NCI-H1694 (cell line): ENCODE measurements at places on chromosomes 5 and 9.
A peak's percentile ranks its signal among the peaks of the same experiment; 100 is the strongest.

GRCh38 chr5:159156426-159157238, 52.7 kb downstream of the RNF145 start:
- DNase-seq: peak; percentile 36

DNA sequence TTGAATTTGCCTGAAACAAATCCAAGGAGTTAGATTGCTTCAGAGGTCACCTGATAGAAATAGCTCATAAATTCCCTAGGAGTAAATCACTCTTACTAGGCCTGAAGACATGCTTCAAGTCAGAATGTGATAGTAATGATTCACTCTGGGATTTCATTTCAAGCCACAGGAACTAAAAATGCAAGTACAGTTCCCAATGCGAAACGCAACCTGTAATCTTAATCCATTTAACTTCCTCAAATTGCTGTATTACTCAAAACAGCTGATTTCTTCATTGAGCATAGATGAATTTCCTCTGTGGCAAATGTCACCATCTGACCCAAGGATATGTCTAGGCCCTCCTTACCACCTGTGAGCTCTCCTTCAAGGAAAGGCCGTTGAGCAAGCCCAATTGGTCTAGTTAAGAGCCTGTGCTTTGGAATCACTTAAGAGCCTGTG, 32.1 kb upstream of the IL6ST start:
- no peak for DNase-seq

DNA sequence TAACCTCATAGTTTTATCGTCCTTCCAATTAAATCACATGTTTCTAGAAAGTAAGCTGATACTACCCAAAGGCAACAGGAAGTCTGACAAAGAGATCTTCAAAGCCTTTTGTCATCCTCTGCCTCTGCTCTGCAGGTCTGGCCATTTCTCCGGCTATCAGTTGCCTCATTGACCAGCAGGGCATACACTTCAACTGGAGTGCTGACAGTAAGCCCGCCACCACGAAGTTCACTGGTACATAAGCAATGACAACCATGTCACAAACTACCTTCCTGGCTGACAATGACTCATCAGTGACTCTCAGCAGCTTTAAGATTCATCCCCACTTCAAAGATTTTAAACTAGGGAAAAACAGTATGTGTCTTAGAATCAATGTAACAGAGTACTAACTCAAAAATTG, 20.6 kb downstream of the SPTLC1 start:
- no peak for DNase-seq

DNA sequence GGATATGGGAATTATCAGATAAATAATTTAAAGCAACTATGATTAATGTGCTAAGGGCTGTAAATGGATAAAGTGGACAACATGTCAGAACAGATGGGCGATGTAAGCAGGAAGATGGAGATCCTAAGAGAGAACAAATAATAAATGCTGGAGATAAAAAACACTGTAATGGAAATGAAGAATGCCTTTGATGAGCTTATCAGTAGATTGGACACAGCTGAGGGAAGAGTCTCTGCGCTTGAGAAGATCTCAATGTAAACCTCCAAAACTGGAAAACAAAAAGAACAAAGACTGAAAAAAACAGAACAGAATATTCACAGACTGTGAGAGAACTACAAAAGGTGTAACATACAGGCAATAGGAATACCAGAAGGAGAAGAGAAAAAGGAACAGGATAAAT, 102.5 kb downstream of the ANKRD55 start:
- DNase-seq: no peak

DNA sequence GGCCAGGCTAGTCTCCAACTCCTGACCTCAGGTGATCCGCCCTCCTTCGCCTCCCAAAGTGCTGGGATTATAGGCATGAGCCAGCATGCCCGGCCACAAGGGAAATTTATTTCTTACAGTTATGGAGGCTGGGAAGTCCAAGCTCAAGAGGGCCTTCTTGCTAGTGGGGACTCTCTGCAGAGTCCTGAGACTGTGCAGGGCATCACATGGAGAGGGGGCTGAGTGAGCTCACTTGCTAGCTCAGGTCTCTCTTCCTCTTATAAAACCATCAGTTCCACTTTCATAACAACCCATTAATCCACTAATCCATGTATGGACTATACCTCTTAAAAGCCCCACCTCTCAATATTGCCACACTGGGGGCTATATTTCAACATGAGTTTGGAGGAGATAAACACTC, 5.1 kb upstream of the SPIN1 start:
- DNase-seq: no peak

GRCh38 chr5:148633067-148633377, 21.3 kb downstream of the HTR4 start:
- no peak for DNase-seq

DNA sequence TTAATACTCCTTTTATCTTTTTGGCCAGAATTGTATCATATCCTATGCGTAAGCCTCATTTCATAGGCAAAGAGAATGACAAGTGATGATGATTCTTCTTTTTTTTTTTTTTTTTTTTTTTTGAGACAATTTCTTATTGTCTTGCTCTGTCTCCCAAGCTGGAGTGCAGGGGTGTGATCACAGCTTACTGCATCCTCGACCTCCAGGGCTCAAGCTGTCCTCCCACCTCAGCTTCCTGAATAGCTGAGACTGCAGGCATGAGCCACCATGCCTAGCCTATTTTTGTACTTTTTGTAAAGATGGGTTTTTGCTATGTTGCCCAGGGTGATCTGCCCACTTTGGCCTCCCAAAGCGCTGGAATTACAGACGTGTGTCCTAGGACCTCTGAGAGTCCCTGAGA, 41.9 kb upstream of the C5orf24 start:
- DNase-seq: no peak

- DNase-seq: no peak
Measured at GRCh38 chr5:74192606-74193299, 447.8 kb downstream of the ENC1 start.

DNA sequence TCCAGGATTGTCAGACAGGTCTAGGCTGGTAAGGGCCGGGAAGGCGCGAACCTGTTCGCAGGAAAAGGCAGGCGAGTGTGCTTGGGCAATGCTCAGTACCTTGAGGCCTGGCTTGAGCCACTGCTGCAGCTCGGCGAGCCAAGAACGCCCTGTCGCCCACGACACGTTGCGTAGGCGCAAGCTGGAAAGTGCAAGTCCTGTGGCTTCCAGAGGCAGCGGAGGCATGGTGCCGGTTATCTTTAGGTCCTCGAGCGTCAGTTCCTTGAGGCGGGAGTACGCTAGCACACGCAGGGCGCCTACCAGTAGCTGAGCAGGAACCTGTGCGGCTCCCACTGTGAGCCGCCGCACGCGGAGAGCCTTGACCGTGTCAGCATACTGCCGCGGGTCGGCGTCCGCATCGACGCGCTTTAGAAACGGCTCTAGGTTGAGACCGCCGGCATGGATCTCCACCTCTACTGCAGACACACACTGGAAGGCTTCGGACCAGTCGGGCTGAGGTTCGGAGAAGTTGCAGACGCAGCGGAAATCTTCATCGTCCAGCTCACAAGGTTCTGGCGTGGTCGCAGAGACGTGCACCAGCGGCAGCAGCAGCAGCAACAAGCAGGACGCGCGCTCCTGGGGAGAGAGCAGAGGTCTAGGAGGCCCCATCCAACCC, 482 bp downstream of the CD14 start:
- no peak for DNase-seq

DNA sequence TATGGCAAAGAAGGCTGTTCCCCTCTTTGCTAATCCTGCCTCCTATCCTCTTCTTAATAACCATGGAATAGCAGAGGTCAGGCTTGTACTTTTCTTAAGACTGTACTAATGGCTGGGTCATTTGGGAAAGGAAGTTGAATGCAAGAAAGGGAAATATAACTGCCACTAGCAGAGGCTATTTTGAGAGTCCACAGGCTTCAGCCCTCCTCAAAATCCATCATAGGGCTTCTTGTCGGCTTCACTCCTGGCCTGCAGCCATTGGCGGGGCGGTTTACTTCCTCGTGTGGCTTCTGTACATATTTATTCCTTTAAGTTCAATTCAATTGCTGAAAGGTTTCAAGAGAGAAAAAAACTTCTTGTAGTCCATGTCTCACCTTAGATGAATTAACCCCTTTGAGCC, 2.8 kb upstream of the PARP8 start:
- no peak for DNase-seq

DNA sequence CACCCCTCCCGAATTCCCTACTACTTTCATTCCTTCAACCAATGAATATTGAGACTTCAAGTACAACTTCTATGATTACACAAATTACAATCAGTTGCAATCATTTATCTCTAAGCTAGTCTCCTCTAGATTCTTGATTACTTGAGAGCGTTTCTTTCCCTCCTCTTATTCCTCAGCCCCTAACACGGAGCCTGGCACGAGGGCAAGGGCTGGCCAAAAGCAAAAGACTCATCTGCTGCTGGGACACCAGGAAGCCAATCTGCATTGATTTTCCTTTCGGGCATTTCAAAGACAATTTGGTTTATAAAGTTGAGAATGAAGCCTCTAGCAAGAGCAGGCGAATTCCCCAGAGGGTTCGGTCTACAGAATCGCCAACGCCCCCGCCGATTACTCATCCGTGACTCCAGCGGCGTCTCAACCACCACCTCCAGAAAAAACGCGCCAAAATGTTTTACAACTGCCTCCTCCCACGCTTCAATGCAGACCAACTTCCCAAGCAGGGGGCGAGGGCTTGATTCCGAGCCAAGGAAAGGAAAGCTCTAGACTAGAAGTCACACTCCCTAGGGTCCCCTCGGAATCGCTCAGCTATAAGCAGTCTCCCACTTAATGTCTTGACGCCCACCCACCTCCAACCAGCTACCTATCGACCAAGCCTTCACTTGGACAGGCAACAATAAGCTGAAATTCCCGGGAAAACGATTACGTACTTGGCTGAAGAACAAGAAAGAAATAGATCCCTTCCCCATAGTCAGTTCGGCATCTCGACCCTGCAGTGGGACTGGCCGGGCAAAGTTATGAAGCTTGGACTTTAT, 1.5 kb downstream of the PCSK1 start:
- no peak for DNase-seq

- no peak for DNase-seq
Measured at GRCh38 chr5:21152611-21153010, 1164.6 kb upstream of the CDH18 start.

DNA sequence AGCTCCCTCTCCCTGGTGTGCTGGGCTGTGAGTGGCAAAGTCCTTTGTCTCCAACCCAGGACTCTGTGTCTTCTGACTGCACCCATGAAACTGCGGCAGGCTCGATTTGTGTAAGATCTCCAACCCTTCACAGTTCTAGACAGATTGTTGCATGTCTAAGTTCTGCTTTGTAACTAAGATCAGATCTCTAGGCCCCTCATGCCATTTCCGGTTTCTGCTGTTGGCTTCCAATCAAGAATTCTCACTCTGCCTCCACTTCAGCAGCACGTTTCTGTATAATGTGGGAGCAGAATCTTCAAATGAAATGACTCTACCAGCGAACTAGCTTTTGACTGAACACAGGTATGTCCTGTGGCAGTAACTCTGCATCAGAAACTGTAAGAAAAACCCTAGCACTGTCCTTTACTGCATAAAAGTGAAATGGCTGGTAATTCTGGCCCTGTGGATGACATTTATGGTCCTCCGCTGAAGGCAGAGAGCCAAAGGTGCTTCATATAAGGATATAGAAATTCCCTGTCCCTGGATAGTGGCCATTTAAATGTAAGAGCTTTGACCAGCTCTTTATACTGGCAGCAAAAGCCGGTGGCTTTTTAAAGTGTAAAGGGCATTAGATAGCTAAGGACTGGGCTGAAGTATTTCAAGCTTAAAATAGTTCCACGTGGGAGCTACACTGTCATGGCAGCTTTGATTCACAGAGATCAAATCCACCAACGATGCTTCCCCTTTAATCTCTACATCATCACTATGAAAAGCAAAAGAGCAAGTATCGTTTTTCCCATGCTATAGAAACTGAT, 319.0 kb upstream of the CDH6 start:
- no peak for DNase-seq

DNA sequence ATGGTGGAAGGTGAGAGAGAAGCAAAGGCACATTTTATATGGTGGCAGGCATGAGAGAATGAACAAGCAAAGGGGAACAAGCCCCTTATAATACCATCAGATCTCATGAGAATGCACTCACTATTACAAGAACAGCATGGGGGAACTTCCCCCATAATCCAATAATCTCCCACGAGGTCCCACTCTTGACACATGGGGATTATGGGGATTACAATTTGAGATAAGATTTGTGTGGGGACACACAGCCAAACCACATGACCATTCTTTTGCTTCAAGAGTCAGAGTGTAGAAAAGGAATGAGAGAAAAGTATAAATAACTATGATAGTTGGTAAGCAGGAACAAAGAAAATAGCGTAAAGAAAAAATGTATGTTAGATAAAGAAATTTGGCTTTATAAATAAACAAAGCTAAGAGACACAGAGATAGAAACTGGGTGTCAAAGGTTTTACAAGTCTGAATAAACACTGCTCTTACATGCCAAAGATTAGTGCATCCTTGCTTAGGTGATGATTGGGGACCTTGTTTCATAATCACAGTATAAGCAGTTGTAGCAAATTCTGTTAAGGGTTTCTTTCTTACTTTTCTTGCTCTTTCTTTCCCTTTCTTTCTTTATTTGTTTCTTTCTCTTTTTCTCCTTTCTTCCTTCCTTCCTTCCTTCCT, 91.9 kb upstream of the PAPPA start:
- DNase-seq: no peak

- DNase-seq: peak; percentile 9
Measured at GRCh38 chr5:174837919-174838902, 113.8 kb downstream of the MSX2 start.

- no peak for DNase-seq
Measured at GRCh38 chr9:86600977-86601376, 246.8 kb upstream of the TUT7 start.

DNA sequence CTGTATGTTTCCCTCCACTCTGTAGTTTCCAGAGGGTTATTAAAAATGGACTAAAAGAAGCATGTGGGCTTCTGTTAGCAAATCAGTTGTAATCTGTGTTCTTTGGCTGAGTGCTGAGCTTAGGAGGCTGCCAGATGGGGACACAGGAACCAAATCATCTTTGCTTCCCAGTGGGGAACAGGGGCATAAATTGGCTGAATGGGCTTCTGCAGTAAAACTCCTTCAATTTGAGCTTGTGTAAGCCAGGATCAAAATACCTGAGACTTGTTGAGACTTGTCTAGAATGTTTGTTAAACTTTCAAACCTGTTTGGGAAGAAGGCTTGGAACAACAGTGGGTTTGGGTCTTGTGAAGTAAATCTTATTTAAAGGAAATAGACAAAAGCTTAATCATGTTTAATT, 32.2 kb upstream of the TNFAIP8 start:
- peak; percentile 46 for DNase-seq

GRCh38 chr9:118533850-118534249, 829.6 kb downstream of the TLR4 start:
- no peak for DNase-seq

- DNase-seq: no peak
Measured at GRCh38 chr5:68894673-68895072, 199.1 kb upstream of the SLC30A5 start.

GRCh38 chr5:80468131-80468530, 19.8 kb upstream of the FAM151B start:
- no peak for DNase-seq

- no peak for DNase-seq
Measured at GRCh38 chr9:110814159-110814558, 145.6 kb downstream of the MUSK start.
